ENCODE measurements at places on chromosomes 5 and 9.

- no peak for DNase-seq
Observed at GRCh38 chr5:41542183-41542582, 31.8 kb upstream of the PLCXD3 start.

DNA sequence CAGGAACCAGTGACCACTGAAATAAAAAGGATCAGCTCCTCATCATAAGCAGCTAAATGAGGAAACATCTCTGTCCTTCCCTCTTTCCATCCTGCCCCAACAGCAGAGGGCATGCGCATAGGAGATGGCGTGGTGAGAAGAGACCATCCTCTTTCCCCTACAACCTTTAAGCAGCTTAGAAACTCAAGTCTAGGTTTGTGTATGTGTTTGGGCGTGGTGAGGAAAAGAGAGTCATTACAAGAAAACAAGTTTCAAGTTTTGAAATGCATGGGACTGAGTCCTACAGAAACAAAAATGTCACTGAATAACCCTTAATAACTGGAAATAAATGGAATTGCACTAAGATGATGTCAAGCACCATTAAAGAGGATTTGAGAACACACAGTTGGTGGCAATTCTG lies 96.4 kb upstream of the IL12B start:
- DNase-seq: no peak

- no peak for DNase-seq
Observed at GRCh38 chr5:127028822-127029457, 1.4 kb downstream of the MARCHF3 start.

DNA sequence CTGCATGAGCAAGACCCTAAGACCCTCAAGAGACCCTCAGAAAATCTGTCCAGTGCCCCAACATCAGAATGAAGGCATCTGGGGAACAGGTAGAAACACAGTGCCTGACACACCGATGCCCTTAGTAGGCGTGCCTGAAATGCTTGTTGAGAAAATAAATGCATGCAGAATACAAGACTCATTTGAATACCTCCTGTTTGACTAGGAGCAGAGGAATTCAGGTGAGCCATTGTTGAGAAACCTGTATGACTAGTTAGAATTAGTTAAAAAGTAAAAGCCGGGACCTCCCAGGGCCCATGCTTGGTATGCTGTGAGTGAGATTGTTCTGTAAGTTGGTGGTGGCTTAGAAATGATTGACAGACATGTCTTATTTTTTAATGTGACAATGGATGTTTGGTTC lies 55.0 kb downstream of the WWC1 start:
- DNase-seq: no peak

DNA sequence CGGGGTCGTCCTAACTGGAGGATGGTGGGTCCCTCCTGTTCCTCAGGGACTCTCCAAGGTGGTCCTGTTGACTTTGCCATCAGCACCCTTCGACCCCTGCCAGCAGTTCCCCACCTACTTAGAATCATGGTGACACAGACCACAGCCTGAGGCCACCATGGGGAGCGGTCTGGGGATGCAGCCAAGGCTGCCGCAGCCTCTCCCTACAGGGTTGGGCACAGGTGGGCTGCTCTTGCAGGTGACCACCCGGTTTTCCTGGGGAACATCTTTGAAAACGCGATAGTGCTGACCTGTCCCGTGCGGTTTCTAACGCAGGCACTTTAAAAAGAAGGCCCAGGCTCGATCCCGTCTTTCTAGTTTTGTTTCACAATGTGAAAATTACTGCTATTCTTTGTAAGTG lies 12.7 kb upstream of the CEL start:
- DNase-seq: no peak

GRCh38 chr5:138180183-138180782 lies 1.4 kb downstream of the KIF20A start:
- DNase-seq: no peak

Measured in nucleus accumbens (tissue), 56 donors.